ENCODE measurements at places on chromosomes 3 and 15.

DNA sequence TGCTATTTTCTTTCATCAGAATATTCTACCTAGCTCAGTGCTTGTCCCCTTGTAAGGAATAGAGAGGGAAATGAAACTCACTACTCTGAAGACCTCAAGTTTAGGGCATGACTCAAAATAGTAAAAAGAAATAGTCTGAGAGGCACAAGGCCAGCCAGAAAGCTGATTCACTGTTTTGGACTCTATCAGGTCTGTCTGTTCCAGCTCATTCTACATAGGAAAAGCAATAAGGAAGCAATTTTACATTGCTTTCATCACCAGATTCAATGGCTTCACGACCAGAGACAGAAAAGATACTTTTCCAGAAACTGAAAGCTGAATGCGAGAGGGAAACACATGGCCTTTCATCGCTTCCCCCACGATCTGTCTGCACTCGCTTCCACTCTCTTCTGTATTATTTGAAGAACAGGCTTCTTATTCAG is 276.0 kb downstream of the GBE1 start:
- no peak for DNase-seq

DNA sequence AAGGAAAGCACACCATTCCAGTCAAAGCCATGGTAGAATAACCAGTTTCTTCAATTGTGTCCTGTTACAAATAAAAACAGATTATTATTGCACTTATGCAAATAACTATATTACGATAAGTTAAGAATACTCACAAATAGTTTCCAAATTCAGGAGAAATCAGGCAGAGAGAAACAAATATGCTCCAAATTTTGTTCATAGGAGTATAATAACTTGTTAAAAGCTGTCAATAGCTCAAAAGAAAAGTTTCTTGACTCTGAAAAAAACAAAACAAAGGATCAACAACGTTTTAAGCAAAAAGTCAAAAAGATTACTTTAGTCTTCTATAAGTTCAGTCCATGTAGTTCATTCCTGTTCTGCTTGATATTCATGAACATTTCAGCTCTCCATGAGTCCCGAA is 59.7 kb upstream of the BDH1 start:
- DNase-seq: no peak

DNA sequence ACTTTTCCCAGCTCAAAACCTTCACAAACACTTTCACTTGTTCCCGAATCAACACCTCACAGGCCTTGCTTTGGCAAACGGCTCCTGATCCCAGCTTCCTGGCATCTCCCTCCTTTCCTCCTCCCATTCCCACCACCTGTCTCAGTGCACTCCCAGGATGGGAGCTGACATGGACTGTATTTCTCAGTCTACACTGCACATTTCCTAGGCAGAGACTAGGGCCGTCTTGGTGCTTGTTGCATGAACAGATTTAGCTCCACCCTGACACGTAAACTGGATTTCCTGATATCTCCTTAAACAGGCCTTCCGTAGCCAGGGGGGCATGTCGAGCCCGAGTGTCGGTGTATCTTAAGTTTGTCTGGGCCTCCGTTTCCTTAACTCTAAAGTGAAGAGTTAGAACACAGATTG is 790 bp upstream of the WHAMM start:
- no peak for DNase-seq

GRCh38 chr3:31495971-31496665 is 36.6 kb upstream of the STT3B start:
- DNase-seq: no peak

- no peak for DNase-seq
Measured at GRCh38 chr3:62361261-62361660, 12.1 kb downstream of the FEZF2 start.

- no peak for DNase-seq
Measured at GRCh38 chr3:138479438-138479863, 45.0 kb downstream of the ESYT3 start.

- DNase-seq: peak; percentile 71
Measured at GRCh38 chr15:84878504-84878903, 6.0 kb upstream of the SLC28A1 start.

Data from activated T-cell treated with anti-CD3 and anti-CD28 coated beads, Interleukin-2, amount 50 U/mL, for 24 hours (primary cell).